ENCODE measurements at places on chromosomes 4 and X. TPM values are rescaled to one million over a fixed set of nuclear protein-coding genes. Genes with fewer than 3 reads are reported as not detected.

TEC gene
- total RNA-seq, result 2.4 TPM

DNA sequence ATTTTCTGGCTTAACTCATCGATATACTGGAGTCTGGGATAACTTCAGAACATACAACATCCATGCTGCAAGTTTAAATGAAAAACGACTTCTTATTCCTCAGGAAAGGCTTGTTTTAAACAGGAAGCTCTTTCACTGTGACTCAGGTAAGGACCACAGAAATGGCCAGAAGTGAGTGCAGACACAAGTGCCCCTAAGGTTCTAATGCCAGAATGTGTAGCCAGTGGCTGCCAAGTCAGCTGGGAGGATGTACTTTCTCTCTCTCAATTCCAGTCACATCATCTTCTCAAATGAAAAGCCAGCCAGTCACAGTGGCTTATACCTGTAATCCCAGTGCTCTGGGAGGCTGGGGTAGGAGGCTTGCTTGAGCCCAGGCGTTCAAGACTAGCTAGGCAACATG is 144.6 kb downstream of the SH3KBP1 start:
- no peak for DNase-seq

GRCh38 chr4:158234671-158235070 is 24.4 kb downstream of the TMEM144 start:
- no peak for DNase-seq

- DNase-seq, result peak; percentile 58
Measured at GRCh38 chr4:68375667-68376559, 26.0 kb upstream of the YTHDC1 start.

- no peak for DNase-seq
Measured at GRCh38 chr4:8053688-8054449, 104.7 kb downstream of the ABLIM2 start.

CHST7 gene
- total RNA-seq, result 3.5 TPM

DNA sequence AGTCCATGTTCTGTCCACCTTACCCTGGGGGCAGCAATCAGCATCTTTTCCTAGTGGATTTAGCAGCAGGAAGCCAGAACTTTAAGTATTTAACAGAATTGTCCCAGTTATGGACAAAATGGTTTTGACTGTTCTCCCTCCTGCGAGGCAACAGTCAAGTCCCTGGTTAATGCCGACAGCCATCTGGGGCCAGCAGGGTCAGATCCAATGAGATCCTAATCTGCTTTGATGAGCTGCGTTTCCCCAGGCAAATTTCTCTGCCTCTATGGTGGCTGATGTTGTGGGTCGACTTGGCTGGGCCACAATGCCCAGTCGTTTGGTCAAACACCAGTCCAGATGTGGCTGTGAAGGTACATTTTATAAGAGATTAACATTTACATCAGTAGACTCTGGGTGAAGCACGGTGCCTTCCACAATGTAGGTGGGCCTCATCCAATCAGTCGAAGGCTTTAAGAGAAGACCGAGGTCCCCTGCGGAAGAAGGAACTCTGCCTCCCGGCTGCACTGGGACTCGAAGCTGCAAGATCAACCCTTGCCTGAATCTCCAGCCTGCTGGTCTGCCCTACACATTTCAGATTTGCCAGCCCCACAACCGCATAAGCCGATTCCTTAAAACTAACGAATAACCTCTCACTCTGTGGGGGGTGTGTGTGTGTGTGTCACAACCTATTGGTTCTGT is 89.0 kb upstream of the C4orf50 start:
- no peak for DNase-seq

- no peak for DNase-seq
Measured at GRCh38 chr4:72207196-72207595, 175.4 kb downstream of the NPFFR2 start.

DNA sequence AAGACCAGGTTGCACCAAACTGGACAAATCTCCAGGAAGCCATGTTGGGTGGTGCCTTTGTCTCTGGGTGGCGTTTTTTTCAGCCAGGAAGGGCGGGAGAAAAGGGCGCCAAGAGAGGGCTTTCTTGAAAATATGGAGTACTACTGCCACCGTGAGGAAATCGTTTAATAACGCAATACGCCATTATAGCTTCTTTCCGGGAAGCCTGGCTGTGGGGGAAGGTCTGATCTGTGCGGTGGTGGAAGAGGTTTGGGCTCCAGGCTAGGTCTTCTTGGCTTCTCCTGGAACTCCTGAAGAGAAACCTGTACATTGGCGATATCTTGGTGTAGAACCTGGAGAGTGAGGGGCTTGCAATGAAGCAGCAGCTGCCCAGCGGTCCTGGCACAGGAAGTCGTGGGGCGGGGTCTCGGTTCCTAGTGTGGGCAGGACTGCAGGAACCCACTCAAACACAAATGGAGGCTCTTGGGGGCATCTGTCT is 202.7 kb downstream of the OR13H1 start:
- no peak for DNase-seq

NPFFR2 gene
- total RNA-seq, result not detected

- no peak for DNase-seq
Measured at GRCh38 chr4:161931089-161931488, 232.7 kb downstream of the FSTL5 start.

DNA sequence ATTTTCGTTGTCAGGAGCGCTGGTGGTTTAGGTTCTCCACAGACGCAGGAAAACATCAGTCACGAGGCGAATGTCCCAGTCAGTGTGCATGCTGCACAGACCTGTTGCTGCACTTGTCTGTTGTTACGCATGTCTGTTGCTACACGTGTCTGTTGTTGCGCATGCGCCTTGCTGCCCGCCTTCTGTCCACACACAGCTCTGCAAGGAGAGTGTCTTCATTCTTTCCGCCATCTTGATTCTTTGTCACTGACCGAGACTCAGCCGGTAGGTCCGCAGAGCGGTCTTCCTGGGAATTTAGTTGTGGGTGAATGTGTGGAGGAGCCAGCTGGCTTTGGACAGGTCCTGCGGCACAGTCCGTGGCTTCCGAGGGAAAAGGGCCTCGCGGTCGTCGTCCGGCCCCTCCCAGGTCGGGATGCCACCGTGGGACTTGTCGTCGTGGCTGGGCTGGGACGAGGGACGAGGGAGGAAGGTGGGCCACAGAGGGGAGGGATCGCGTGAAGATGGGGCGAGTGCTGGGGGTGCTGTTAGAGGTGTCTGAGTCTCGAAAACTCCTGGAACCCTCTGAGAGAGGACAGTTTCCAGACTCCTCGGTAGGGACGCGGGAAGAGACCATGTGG is at the start of gene PAGE2B:
Gene PAGE2B (plus strand): TSS at position 180 of the 617 bp plus-strand sequence. CDS start 1,012 bp downstream, outside the sequence.
- no peak for DNase-seq

- no peak for DNase-seq
Measured at GRCh38 chrX:55486736-55487135, 2.9 kb downstream of the USP51 start.

DNA sequence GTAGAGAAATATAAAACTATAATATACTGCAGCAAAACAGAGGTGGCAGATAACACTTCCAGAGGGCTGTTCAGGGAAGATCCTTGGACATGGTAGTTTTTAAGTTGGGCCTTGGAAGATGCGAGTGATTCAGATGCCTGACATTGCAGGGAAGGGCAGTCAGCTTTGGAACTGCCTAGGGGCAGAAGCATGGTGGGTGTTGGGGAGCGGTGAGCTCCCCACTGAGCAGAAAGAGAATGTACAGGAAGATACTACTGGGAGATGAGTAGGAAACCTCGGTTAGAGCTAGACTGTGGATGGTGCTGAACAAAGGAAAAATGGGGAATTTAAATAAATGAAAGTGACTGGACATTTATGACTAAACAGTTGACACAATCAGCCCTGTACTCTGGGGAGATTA is 24.9 kb upstream of the SEC24B start:
- DNase-seq, result no peak

DNA sequence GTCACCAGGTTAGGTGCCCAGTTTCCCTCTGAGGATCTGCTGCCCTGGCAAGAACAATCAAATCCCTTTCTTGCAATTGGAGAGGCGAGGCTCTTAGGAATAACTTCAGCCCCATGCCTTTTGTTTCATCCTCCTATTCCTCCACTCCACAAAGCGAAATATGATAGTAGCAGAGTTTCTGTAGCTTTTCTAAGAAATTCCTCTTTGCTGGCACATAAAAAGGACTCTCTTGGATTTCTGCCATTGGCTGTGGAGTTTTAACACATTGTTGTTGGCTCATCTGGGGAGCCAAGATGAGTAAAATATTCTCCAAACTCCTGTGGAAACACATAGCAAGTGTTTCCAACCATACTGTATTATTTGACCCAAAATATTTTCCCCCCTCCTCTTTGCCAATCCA is 11.0 kb upstream of the ADGRG2 start:
- no peak for DNase-seq

- no peak for DNase-seq
Measured at GRCh38 chr4:75630937-75631329, 605 bp upstream of the CDKL2 start.

DNA sequence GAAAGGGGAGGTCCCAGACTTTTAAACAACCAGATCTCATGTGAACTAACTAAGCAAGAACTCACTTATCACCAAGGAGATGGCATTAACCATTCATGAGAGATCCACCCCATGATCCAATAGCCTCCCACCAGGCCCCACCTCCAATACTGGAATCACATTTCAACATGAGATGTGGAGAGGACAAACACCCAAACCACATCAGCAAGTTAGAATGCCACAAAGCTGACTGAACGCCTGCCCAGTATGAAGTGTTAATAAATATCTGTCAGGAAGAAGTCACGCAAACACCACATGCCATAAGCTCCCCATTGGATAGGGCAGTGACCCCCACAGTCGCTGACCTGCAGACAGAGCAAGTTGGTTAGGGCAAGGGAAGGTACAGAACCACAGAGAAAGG is 14.3 kb downstream of the SLC10A6 start:
- DNase-seq, result no peak

PAGE1 gene
- not detected for total RNA-seq

DNA sequence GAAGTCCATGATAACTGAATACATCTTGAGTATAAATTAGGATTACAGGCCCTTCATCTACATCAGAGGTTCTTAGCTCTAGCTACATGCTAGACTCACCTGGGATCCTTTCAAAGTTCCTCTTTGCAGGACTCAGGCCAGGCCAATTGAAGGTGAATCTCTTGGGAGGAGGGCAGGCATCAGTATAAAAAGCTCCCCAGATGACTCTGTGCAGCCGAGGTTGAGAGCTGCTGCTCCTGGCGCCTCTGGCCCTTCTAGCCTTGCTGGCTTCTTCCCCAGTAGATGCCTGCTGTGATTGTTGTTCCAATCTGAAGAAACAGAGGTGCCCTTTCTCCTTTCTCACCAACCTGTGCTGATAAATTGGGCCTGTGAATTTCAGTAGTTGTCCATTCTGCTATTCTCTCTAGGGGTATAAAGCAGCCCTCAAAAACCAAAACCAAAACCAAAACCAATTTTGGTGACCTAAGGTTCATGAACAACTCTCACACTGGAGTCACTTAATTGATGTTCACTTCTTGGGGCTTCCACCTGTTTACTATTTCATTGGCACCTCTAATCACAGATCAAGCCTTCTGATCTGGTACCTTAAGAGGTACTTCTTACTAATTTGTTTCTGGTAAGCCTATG is 78.7 kb downstream of the SUPT20HL2 start:
- DNase-seq, result no peak

DNA sequence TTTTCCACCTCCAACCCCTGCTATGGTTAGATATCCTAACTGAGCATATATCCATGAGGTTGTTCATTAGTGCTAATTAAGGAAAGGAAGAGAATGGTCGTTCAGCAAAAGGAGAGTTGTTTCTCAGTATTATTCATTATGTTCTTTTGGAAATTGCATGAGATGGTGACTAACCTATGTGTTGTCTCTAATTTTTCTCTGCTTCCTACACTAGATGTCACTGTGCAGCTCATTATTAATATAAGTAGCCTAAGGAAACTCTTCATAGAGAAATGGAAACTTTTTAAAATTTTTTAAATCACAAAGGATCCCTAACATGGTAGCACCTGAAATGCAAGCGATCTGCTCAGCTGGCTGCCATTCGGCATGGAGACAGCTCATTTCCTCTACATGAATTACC is 67.7 kb upstream of the FAM9A start:
- DNase-seq, result no peak

GRCh38 chr4:173527103-173527891 is 2.7 kb downstream of the HAND2 start:
- DNase-seq, result no peak

GRCh38 chrX:109843963-109844751 is 111.1 kb upstream of the ACSL4 start:
- no peak for DNase-seq

C4orf17 gene
- total RNA-seq, result not detected

DNA sequence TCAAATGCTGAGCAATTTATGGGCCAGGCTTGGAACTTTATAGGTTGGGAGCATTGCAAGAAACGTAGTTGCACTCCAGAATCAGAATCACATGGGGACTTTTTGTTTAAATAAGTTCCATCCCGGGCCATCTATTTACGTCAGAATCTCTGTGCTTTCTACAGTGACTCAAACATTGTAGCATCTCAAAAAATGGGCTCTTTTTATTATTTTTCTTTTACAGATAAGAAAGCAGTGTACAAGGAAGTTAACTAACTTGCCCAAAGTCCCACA is 10.2 kb downstream of the CC2D2A start:
- no peak for DNase-seq

MAGEB4 gene
- total RNA-seq, result not detected

GRCh38 chrX:39262641-39263040 is 461.4 kb downstream of the MID1IP1 start:
- no peak for DNase-seq

Measured in CD8-positive, alpha-beta memory T cell (primary cell).